Activated CD4-positive, CD25-positive, alpha-beta regulatory T cell (primary cell): ENCODE measurements at places on chromosomes 6 and 20.

GRCh38 chr6:38542031-38542430 lies 97.7 kb downstream of the BTBD9 start:
- DNase-seq: no peak

- no peak for DNase-seq
Measured at GRCh38 chr6:142635130-142635529, 309.8 kb downstream of the HIVEP2 start.

DNA sequence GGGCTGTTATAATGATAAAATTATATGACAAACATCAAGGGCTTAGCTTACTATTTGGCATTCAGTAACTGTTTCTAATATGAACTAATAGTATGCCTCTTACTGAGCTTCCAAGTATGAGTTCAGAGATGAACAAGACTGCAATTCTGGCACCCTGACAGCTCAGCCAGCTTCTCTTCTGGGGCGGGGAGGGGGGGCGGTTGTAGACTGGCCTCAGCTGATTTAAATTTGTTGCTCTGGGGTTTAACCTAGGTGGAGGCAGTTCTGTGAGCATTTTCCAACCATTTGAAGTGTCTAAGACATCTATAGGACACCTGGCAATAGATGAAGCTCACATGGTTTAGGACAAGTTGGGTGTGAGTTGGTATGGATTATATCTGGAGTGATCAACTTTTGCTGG lies 401.9 kb downstream of the QKI start:
- DNase-seq: no peak

GRCh38 chr6:151071295-151071694 lies 168.5 kb upstream of the AKAP12 start:
- no peak for DNase-seq

- DNase-seq: no peak
Measured at GRCh38 chr20:54680872-54681619, 205.7 kb downstream of the DOK5 start.

- DNase-seq: no peak
Measured at GRCh38 chr6:105952772-105953690, 133.1 kb upstream of the PRDM1 start.

DNA sequence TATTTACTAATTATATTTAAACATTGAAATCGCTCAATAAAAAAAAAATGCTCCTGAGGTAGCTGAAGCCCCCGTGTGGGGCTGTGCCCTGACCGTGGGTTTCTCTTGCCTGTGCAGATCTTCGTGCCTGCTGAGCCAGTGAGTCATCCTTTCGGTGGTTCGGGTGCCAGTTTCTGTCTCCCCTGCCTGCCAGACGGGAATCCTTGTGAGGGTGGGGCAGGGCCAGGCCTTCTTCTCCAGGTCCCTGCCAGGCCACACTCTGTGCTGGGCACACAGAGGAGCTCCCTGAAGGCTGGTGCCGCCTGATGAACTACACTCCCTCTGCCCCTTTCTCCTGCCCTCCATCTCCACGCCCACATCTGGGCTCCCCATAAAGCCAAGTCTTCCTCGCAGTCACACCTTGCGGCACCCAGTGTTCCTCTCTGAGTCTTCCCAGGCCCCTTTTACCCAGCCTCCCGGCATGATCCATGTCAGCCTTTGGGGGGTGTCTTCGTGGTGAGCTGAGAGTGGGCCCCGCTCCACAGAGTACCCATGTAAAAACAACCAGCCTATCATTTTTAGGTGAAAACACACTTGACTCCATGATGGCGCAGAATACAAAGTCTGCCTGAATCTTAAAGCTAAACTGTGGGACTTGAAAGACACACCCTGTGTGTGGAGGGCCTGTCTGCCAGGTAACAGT lies 19.3 kb downstream of the FGD2 start:
- peak; percentile 20 for DNase-seq

GRCh38 chr6:156689656-156690055 lies 87.5 kb upstream of the ARID1B start:
- DNase-seq: no peak

- no peak for DNase-seq
Measured at GRCh38 chr6:17036065-17036393, 65.8 kb upstream of the STMND1 start.

GRCh38 chr6:2175825-2176224 lies 69.6 kb downstream of the GMDS start:
- no peak for DNase-seq

GRCh38 chr6:127791779-127792528 lies 108.9 kb downstream of the THEMIS start:
- DNase-seq: no peak

DNA sequence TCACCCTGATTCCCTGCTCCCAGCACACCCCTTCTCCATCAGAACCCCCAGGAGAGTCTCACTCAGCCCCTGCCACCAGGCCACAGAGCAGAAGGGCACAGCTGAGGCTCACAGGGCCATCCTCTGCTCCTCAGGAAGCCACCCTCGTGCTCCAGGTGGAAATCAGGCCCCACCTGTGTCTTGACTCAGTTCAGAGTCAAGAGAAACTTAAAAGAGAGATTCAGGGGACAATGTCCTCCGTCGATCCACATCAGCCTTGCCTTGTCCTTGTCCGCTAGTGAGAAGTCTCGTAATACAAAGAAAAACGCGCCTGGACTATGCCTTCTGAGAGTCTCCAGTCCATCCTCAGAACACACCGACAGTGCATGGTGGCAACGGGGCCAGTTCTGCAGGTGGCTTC lies 114.6 kb downstream of the SYNDIG1 start:
- no peak for DNase-seq

GRCh38 chr6:126477678-126478077 lies 137.8 kb downstream of the CENPW start:
- DNase-seq: no peak

DNA sequence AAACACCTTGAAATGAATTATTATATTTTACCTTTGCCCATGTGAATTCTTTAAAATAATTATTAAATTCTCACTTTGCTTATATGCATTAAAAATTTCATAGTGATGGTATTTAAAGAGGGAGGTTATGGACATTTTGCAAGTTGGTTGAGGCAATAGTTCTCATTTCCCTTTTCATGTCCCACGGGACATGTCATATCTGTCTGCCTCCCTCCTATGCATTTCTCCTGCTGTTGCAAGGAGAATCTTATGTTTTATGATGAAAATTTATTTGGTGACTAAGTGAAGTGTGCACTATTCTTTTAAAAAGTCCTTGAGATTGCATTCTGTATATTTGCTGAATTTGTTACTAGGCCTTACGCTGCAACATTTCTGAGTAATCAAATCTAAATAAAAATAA lies 67.2 kb downstream of the UTRN start:
- no peak for DNase-seq

- no peak for DNase-seq
Measured at GRCh38 chr6:3798055-3798919, 46.8 kb upstream of the PXDC1 start.
